GM23338 (cell line): ENCODE measurements at places on chromosomes 11 and 22.

DNA sequence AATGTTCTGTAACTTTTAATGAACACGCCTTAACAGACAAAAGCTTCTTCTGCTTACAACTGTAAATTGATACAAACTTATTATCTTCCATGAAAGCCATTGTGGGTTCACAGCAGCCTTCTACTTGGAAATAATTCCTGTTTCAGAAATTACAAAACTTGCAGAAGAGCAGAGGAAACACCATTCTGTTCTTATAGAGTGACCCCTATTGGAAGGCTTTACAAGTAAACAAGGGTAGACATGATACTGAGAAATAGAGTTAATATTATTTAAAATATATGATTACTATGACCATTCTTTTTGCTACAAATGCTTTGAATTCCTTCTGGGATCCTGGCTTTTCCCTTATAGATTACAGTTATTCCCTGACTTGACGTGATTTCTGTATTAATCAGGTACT, 32.4 kb upstream of the KCNA4 start:
- no peak for DNase-seq

DNA sequence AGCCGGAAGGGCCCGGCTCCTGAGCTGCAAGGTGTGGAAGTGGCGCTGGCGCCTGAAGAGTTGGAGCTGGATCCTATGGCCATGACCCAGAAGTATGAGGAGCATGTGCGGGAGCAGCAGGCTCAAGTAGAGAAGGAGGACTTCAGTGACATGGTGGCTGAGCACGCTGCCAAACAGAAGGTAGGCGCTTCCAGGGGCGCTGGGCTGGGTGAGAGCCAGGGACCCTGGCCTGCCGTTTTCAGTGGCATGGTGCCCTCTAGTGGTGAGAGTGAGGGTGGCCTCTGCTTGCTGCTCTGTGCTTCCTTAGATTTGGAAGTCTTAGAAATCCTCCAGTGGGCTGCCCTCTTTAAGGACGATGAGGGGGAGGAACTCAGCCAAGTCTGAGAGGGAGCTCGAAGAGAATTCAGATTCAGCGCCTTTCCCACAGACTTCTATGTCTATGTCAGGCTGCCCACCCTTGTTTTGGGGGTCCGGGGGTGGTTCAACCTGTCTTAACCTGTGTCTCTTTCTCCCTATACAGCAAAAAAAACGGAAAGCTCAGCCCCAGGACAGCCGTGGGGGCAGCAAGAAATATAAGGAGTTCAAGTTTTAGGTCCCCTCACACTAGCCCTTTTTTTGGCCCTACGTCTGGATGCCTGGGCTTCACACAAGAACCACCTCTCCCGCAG, 1.8 kb upstream of the PACS1 start:
- DNase-seq, result peak; percentile 92

DNA sequence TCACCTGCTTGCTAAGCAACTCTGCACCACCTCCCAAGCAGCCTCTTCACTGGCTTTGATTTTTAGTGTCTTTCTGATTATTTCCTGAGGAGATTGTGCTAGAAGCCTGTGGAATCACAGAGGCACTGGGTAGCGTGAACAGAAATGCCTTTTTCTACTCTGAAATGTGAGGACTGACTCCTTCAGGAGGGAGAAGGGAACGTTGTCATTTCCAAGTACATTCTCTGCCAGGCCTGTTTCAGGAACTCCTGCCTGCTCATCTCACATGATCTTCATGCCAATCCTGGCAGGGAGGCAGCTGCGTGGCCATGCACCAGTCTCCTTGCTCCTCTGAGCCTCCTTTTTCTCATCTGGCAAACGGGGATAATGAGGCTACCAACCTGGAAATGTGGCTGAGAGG, 49.8 kb upstream of the PRDM11 start:
- no peak for DNase-seq

DNA sequence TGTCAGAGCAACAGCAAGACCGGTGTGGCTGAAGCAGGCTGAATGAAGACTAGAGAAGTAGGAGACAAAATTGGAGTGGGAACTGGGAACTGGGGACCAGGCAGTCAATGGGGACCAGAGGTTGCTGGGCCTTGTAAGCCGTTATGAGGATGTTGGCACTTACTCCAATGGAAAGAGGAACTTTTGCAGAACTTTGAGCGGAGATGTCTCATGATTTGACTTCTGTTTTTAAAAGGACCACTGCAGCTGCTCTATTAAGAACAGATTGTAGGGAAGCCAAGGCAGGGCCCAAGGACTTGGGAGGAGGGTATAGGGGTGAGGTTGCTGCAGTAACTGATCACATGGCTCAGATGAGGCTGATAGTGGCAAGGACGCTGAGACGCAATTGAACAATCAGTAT, 34.2 kb downstream of the IL18 start:
- no peak for DNase-seq

- peak; percentile 77 for DNase-seq
Observed at GRCh38 chr11:108697872-108698473, 33.1 kb downstream of the DDX10 start.

DNA sequence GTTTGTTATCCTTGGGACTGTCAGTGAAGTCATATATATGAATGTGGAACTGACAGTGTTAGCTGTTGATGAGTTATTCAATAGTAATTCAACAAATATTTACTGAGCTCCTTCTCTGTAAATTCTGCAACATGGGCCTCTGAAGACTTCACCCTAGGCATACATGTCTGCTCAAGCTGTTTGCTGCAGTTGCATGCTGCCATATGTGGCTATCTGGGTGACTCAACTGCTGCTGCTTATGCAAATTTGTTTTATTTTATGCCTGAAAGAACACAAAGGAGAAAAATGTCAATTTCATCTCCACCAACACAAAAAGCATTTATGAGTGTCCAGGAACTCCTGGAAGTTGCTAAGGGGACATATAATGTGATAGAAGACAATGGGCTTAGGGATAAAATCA, 417.6 kb downstream of the AASDHPPT start:
- DNase-seq, result no peak

GRCh38 chr11:70364178-70364577, 34.2 kb upstream of the CTTN start:
- DNase-seq, result no peak

DNA sequence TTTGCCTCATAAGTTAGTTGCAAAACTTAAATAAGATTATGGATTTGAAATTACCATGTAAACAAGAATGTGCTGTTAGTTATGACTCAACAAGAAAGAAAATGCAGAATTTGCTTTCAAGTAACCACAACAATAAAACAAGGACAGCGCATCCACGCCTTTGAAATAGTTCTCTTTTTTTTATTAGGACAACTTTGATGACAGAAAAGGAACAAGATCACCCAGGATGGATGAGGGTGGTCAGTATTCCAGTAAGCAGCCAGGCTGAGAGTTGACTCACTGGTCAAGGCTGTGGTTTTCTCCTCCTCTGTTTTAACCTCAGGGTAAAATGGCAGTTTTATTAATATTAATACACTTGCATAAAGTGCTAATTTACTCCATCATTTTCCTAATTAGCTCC, 544.4 kb downstream of the OPCML start:
- no peak for DNase-seq

DNA sequence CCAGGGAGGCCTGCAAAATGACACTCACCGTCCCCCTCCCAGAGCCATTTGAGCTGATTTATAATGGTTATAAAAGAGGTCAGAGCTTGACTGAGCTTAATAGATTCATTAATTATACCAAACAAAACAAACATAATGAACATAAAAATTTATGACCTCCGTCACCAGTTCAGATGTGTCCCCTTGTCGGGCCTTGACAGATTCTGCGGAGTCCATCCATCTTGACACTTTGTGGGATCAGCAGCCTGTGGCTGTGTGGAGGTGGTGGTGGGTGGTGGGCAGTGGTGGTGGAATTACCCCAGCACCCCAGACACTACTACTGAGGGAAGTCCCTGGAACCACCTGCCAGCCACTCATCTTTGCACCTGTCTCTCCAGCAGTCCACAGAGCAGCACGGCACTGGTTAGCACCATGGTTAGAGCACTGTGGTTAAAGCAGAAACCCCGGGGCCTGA, 83.5 kb downstream of the DSCAML1 start:
- DNase-seq, result no peak

GRCh38 chr11:727859-728748, 19.2 kb upstream of the TALDO1 start:
- DNase-seq, result peak; percentile 85

GRCh38 chr11:31478223-31478590, 31.2 kb downstream of the IMMP1L start:
- no peak for DNase-seq

DNA sequence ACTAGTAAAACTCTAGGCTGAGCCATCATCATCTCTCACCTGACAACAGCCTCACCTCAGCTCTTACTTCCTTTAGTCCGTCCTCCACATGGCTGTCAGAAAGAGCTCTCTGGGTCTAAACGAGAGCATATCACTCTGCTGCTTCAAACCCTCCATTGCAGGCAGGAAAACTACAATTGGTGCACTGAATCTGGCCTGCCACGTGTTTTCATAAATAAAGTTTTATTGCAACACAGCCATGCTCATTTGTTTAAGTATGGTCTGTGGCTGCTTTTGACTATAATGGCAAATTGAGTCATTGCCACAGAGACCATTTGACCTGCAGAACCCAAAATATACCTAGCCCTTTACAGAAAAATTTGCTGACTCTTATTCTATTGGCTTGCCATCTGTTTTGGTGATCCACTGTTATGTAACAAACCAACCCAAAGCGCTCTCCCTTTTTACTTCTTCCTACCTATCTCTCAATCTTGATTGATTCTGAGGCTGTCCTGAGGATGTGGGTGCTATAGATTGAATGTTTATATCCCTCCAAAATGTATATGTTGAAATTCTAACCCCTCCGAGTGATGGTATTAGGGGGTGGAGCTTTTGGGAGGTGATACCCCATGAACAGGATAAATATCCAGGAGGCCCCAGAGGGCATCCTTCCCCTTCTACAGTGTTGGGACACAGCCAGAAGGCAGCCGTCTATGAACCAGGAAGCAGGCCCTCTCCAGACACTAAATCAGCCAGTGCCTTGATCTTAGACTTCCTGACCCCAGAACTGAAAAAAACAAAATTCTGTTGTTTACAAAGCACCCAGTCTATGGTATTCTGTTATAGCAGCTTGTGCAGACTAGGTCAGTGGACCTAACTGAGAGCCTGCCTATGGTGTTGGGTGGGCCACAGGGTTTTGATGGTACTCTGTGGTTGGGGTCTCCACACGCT, 99.9 kb downstream of the PIWIL4 start:
- no peak for DNase-seq

- no peak for DNase-seq
Observed at GRCh38 chr22:35051791-35052190, 14.2 kb upstream of the ISX start.

DNA sequence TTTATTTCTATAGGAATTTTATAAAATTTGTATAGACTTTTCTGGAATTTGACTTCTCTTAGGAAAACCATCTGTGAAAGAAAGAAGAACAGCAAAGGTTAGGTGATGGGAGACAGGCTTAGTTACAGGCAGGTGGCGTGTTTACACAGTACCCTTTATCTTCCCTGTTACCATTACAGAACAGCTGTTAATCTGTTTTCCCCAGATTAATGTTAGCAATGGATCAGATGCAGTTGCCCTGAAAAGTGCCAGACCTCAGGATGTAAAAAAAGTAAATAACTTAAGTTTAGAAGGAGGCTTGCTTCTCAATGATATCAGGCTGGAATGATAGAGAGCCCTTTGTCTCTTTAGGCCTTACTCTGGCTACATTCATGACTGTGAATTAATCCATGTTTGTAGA, 1186.5 kb upstream of the TENM4 start:
- DNase-seq, result no peak

DNA sequence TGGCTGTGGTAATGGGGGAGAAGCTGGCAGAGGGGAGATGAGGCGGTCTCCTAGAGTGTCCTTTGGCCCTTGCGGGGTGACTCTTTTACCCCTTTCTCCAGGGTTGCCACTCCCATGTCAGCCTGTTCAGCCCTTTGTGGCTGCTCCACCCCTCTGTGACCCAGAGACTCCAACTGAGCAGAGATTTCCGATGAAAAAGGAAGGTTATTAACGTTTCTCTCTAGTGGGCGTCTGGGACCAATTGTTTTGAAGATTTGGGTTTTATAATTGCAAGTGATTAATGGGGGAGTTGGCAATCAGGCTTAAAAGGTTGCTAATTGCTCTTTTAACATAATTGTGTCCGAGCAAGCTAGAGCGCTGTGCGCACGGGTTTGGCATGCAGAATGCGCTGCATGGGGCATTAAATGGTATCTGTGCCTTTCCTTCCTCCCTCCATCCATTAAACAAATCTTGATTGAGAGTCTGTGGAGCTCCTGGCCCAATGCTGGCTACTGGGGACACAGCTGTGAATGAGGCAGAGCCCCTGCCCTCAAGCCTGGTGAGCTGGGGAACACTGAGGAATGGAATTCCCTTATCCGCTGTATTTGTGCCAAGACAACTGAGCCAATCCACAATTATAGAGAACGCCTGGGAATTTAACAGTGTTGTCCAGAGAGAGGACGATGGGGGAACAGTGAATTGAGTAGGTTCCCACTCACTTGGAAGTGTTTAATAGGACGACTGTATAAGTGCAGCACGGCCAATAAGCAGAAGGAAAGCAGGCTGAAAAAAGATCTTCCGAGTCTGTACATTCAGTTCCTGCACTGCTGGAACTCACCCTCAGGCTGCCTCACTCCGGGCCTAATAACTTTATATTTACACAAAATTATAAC, 295.9 kb downstream of the MIAT start:
- peak; percentile 68 for DNase-seq

DNA sequence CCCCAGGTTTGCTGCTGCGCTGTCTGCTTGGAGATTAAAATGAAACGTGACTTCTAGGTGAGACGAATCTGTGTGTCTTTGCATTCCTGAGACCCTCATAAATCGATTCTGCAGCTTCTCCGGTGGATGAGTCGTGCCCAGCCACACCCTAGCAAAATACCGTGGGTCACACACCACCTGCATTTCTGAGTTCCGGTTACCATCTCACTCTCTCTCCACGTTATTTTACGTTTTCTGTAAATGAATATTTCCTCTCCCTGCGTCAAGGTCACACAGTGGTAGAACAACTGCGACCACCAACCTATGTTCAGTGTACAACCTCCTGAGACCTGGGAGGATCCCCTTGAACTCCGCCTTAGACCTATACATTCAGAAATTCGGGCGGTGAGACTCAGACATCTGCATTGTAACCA, 1.1 kb downstream of the YWHAH start:
- no peak for DNase-seq

GRCh38 chr11:114343493-114343892, 47.3 kb downstream of the NNMT start:
- DNase-seq, result no peak

- DNase-seq, result no peak
Observed at GRCh38 chr11:73629907-73630306, 16.5 kb upstream of the PLEKHB1 start.

DNA sequence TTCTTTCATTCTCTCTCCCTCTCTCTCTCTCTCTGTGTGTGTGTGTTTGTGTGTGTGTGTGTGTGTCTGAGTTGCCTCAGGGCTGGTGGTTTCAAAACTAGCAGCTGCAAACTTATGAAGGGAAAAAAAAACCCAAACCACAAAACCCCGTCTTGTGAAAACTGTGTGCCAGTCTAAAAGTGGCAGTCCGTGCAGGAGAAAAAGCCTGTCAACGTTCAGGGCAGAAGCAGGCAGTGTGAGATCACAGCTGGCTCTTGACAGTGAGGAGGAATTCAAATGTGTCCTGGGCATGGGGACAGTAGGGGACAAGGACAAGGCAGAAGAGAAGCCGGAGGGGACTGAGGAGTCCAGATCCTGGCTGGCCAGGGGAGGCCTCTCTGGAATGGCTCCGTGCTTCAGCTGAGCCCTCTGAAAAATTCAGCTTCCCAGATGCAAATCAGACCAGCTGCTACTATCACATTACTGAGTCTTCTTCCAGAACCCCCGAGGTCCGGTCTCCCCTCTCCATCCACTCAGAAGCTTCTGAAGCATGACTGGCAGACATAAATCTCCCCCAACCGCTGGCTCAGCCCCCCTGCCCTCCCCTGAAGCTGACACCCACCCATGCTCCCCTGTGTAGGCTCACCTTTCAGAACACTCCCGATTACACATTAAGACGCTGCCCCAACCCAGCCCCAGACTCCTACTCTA, 31.9 kb downstream of the FLI1 start:
- no peak for DNase-seq
